Anterior cingulate cortex (tissue), 58 donors: ENCODE measurements at places on chromosomes 2 and 18.

GRCh38 chr18:47248604-47249313 lies 2.7 kb downstream of the SKOR2 start:
- no peak for DNase-seq

DNA sequence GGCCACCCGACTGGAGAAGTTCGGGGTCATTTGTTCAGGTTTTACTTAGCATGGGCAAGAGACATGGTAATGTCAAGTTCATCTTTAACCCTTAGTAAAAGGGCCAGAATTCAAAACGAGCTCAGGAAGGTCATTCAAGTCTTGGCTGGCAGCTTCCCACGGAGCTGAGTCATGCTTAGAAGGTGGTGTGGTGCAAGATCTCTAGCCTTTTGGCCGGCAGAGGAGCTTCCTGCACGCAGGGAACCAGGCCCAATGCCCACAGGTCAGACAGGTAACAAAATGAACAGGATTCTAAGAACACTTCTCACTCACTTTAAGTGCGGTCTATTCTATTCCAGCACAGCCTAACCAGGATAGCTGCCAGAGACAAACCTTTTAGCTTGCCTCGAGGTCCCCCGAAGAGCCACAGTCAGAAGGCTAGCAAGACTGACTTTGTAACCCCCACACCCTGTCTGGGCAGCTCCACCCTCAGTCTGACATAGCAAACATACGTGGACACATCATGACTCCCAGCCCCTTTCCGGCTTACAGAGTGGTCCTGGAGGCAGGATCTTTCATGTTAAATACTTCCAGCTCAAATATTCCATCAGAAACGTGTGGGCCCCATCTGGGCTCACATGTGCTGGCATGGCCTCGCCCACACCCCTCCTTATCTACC lies 292.7 kb downstream of the BCL11A start:
- DNase-seq, result no peak

DNA sequence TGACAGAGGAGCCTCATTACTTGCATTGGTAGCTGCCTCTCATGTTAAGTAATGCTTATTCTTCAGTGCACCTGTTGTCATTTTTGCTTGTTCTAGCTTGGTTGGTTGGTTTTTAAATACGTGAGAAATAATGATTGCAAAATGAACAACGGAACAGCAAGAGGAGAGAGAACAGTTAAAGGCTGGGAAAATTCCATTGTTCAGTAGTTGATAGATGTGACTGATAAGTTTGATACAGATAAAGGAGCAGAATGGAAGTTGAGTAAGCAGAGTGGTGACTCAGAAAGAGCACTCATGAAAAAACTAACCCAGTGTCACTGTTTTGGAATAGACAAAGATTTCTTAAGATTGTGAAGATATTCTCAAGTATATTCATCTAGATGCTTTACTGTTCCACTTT lies 50.5 kb downstream of the MTA3 start:
- DNase-seq, result no peak

DNA sequence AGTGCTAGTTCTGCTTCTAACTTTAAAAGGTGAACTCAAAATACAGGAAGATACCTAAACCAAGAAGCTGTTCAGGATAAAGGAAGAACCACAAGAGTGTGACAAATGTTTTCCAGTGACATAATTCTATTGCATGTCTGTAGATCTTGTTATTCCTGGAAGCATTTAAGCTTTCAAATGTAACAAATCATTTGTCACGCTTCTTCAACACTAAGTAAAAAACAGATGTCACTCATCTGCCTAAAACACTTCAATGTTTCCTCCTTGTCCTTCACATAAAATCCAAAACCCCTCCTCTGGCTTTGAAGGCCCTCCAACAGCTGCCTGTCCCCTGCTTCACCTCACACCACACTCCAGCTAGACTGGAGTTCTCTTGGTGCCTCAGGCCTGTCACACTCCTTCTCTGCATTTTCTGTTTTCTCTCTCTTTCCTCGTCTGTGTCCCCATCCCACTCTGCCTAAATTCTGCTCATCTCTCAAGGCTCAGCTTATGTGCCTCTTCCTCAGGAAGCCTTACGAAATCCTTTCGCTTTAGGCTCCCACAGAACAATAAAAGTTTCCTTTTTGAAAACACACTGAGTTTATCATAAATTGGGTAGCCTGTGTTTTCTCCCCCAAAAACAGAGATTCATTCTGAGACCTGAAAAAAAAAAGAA lies 6.4 kb upstream of the CLEC4F start:
- DNase-seq, result no peak

- DNase-seq, result no peak
Observed at GRCh38 chr2:228689053-228689452, 507.6 kb upstream of the SPHKAP start.

DNA sequence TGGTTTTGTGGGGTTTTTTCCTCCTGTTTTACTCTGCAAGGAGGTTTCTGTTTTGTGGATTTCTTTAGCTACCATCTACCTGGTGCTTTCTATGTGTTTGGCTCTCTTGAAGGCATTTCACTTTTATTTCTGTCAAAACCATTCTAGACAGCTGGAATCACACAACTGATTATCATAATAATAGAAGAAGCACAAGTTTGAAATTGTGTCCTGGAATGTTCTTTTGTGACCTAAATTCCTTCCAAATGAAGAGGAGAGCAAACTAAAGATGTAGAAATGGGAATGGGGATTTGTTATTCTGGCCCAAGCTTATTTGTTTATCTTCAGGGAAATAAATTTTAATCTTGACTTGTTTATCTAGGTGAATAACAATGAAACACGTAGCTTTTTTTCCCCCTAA lies 17.0 kb upstream of the MFSD2B start:
- DNase-seq, result no peak

- no peak for DNase-seq
Observed at GRCh38 chr2:65045651-65046050, 10.6 kb upstream of the CEP68 start.

- no peak for DNase-seq
Observed at GRCh38 chr2:124668161-124668560, 643.1 kb downstream of the CNTNAP5 start.

DNA sequence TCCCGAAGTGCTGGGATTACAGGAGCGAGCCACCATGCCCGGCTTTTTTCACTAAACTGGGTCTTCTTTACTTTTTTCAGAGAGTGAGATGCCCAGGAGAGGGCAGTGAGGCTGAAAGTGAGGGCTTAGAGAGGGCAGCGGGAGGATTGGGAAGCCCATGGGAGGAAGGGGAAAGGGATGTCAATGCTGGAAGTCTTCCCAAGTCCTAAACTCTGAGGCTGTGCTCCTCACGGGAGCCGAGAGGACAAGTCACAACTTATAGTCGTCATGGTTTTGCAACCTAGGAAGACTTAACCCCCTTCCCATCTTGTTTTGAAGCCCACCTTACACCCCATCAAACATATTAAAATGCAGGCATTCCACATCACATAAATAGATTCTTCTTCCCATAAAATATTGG lies 15.1 kb upstream of the MEP1B start:
- DNase-seq, result no peak

GRCh38 chr2:220076734-220077133 lies 449.3 kb downstream of the SLC4A3 start:
- no peak for DNase-seq

- no peak for DNase-seq
Observed at GRCh38 chr2:122512091-122512490, 756.6 kb downstream of the TSN start.

DNA sequence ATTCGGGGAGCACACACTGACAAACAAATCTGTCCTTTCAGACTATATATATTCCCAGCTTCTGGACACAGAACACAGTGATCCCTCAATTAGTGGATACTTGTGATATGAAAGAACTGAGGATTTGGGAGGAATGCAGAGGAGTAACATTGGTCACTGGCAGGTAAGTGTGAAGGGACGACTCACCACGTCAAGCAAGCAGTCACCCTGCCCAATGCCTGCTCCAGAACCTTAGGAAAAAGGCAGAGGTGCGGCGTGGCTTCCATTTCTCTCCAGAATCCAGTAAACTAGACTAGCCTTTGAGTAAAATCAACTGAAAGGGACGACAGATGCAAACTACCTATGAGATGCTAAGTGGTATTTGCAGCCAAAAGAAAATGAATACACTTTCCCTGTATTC lies 1.1 kb downstream of the CCDC93 start:
- DNase-seq, result no peak

DNA sequence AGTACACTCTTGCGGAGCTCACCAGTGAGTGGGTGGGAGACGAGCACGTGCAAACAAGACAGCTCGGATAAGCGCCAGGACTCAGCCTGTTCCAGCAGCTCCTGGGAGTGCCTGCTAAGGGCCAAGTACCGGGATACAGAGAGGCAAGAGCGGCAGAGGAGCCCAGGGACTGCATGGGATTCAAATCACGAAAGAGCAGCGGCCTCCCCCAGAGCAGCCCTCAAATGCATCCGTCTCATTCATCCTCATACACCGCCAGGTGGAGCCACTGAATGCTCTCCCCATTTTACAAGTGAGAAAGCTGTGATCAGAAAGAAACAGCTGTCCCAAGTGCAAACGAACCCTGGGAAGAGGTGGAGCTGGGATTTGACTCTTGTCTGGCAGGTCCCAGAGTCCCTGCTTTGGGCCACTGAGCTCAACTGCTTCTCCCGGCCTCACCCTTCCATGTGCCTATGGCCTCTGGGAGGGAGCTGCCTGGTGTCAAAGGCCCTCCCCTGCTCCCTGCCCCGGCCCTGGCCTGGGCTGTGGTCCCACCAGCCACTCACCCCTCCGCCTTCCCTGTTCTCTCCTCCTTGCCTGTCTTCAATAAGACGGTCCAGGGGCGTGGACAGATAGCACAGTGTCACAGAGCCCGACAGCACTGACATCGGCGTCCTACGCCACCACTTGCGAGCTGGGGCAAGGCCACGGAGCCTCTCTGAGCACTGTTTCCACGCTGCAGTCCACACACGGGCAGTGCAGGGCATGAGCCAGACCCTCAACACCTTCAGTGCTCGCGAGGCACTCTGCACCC lies 72.8 kb upstream of the TAF1B start:
- DNase-seq, result peak; percentile 48

DNA sequence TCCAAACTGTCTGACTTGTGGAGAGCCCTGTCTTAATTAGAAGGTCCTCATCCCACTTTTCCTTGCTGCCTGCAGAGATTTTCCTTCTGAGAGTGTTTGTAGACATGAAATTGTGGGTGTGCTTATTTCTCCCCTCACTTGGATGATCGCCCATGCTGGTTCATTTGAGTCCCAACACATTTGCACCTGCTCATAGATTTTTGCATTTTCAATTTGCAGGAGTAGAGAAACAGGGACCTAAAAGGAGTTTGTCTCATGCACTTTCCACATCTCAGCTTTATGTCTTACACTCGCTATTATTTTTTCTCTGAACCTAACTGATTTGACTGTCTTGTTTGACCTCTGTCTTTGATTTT lies 33.2 kb upstream of the FHL2 start:
- no peak for DNase-seq

GRCh38 chr2:199962203-199962602 lies 6.8 kb downstream of the MAIP1 start:
- DNase-seq, result no peak

GRCh38 chr18:45521136-45521535 lies 94.1 kb upstream of the SLC14A2 start:
- DNase-seq, result no peak

- no peak for DNase-seq
Observed at GRCh38 chr18:58144671-58145285, 100.8 kb downstream of the NEDD4L start.

GRCh38 chr2:229443141-229443540 lies 172.1 kb upstream of the PID1 start:
- no peak for DNase-seq

GRCh38 chr2:101569886-101570520 lies 95.1 kb upstream of the RFX8 start:
- no peak for DNase-seq

- no peak for DNase-seq
Observed at GRCh38 chr2:200270732-200271131, 35.8 kb upstream of the SPATS2L start.

GRCh38 chr2:116319001-116319400 lies 1495.5 kb upstream of the DDX18 start:
- no peak for DNase-seq

DNA sequence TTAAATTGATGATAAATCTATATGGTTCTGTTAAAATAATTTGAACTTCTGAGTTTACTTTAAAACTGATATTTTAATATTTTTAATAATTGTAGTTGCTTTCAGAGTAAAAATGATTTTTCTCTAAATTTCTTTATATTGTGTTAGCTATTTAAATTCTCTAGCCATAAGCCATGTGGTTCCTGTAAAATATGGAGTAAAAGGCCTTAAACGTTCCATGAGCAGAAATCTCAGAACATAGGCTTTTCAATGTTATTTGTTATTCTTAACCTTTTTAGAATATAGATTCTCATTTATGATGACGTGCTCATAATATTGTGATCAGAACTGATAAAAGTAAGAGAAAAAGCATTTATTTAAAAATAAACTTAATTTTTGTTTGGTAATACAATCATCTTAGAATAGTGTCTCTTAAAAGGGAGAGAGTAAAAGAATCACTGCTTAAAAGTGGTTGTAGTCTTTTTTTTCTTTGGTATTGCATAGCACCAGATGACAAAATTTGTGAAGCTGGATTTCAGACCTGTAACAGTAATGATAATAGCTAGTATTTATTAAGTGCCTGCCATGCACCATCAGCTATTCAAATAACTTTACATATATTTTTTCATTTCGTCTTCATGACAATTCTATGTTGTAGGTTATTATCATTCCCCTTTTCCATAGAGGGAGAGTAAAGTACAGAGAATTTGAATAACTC lies 2.7 kb downstream of the BMPR2 start:
- no peak for DNase-seq

DNA sequence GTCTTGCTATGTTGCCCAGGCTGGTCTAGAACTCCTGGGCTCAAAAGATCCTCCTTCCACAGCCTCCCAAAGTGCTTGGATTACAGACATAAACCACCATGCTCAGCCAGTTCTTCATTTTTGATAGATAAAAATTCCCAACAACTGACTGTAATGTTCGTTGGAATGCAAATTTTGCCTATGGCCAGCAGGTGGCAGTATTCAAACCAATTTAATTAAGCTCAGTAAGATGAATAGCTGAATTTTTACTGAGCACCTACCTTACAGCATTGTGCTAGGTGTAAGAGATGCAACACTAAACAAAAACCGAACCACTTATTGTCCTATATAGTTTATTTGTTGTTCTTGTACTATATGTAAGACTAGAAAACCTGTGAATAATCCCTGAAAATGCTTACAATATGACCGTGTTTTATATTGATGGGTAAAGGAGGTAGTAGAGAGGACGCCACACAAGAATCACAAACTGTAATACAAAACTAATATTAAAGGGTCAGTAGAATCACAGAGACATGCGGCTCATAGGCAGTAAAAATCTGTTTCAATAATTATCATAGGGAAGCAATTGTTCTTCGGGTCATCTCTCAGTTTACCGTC lies 8.2 kb upstream of the TMEM182 start:
- DNase-seq, result peak; percentile 24

GRCh38 chr2:58476556-58476955 lies 235.4 kb upstream of the FANCL start:
- DNase-seq, result no peak

DNA sequence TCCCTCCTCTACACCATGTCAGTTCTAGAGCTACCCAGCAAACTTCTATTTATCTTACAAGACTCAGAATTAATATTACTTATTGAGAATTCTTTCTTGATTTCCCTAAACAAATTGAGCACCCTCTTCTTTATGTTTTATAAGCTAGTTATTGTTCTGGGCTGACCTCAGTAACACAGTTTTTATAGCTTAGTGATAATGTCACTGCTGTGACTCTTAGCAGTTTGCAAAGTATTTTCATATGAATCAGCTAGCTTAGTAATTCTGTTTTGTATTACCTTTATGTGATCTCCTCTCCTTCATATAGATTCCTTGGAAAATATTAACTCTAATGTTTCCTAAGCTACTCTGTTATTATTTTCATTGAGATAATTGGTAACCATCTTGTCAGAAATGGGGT lies 114.9 kb downstream of the PMS1 start:
- no peak for DNase-seq

- no peak for DNase-seq
Observed at GRCh38 chr2:159066541-159067156, 98.2 kb downstream of the TANC1 start.
